ENCODE measurements at places on chromosomes 1 and 21. TPM values are rescaled to one million over a fixed set of nuclear protein-coding genes. Genes with fewer than 3 reads are reported as not detected.

- H3K27me3 ChIP-seq: peaks cover 3% of the 10 kb centered on the region
- no peak overlapping the region for H3K4me3 ChIP-seq
- DNase-seq: no peak
- H3K27ac ChIP-seq: no peak overlapping the region
- no peaks in the 10 kb centered on the region for H3K36me3 ChIP-seq
Measured at GRCh38 chr1:46527474-46528296, 23.8 kb downstream of the KNCN start.

DNA sequence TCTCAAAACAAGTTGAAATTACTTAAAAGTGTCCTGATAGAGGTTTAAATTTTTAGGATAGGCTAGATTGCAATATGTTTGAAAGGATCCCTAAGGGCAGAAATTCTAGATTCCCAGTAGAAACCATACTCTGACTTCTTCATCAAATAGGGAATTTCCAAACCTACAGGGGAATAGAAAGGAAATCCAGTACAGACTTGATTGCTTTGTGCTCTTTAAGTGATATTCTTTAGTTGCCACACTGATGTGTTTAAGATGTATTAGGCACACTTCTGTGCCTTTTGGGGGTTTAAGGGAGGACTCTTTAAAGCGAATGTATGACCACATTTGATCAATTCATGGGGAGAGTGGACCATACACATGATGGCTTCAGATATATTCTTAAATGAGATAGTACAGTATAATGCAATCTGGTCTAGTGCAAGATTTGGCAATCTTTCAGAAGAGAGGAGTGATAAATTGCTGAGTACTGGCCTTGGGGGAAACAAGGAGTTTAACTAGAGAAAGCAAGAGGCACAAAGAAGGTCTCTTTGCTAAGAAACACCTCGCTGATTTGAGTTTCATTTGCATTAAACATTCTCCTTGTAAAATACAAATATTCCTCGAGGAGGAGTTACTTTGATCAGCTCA, 268.8 kb upstream of the NR5A2 start:
- H3K4me1 ChIP-seq: no peaks in the 10 kb centered on the region
- no peak overlapping the region for H3K27ac ChIP-seq
- DNase-seq: no peak

DNA sequence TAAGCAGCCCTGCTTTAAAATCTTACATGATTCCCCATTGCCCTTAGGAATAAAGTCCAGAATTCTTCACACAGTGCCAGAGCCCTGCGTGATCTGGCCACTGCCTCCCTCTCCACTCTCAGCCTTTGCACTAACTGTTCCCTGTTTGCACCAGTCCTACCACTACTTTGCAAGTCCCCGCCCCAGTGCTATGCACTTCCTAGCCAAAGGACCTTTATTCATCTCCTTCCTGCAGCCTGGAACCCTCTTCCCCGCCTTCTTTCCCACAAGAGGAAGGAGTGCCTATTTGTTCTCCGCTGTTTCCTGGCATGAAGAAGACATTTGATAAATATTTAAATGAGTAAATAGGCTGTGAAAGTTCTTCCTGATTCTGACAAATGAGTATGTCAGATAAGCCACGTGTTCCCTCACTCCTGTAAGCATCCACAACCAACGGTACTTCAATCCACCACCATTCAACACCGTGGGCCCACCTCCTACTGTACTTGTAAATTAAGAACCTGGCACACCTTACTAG, 23.9 kb downstream of the CAPN8 start:
- no peaks in the 10 kb centered on the region for H3K4me1 ChIP-seq
- H3K4me3 ChIP-seq: no peak overlapping the region
- H3K27me3 ChIP-seq: no peaks in the 10 kb centered on the region
- DNase-seq: no peak
- no peaks in the 10 kb centered on the region for H3K36me3 ChIP-seq
- H3K27ac ChIP-seq: no peak overlapping the region

DNA sequence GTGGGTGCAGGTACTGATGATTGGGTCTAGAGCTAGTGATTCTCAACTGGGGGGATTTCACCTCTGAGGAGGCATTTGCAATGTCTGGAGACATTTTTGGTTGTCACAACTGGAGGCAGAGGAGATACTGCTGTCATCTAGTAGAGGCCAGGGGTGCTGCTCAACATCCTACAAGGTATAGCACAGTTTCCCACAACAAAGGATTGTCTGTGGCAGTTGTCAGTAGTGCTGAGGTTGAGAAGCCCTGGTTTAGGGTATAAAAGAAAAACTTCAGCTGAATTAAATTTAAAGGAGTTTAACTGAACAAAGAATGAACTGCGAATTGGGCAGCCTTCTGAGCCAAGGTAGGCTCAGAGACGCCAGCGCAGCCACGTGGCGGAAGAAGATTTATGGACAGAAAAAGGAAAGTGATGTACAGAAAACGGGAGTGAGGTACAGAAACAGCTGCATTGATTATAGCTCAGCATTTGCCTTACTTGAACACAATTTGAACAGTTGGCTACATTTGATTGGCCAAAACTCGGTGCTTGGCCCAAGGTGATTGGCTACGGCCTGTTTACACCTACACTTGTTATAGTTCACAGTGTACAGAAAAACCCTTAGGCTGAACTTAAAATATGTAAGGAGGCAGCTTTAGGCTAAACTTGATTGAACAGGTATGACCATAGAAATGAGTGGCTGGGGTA, 40.4 kb downstream of the MPZL1 start:
- H3K27ac ChIP-seq: no peak overlapping the region
- no peaks in the 10 kb centered on the region for H3K4me1 ChIP-seq
- no peaks in the 10 kb centered on the region for H3K36me3 ChIP-seq
- H3K27me3 ChIP-seq: no peaks in the 10 kb centered on the region
- DNase-seq: no peak

Gene CC2D1B
- total RNA-seq: 25.1 TPM

Gene ALG14
- total RNA-seq: 4.8 TPM
